Eye (tissue), 1 donor: ENCODE measurements at places on chromosomes 16 and 17.

GRCh38 chr16:17828012-17828411 is 357.3 kb upstream of the XYLT1 start:
- no peak for DNase-seq

- no peak for DNase-seq
Measured at GRCh38 chr16:89547860-89548259, 12.6 kb upstream of the RPL13 start.

- DNase-seq = no peak
Measured at GRCh38 chr16:70162041-70162451, 11.5 kb upstream of the CLEC18C start.

DNA sequence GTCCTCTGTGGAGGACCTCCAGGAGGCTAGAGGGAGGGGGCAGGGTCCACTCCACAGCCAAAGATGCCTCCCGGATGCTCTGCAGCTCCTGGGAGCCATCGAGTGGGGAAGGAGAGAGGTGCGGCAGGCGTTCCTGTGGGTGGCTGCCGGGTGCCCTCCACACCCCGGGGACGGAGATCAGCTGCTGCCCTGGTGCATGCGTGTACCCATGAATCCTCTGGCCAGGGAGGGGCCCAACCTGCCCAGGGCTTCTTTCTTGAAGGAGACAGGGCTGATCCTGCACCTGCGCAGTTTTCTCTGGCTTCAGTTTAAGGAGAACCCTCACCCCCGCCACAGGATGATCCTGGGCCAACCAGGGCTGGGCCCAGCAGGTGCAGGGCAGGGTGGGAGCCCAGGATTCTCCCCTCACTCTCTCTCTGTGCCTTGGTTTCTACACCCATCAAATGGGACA is 33.5 kb upstream of the DOC2B start:
- DNase-seq = no peak

- DNase-seq = no peak
Measured at GRCh38 chr17:38448208-38448771, 20.0 kb downstream of the ARHGAP23 start.

DNA sequence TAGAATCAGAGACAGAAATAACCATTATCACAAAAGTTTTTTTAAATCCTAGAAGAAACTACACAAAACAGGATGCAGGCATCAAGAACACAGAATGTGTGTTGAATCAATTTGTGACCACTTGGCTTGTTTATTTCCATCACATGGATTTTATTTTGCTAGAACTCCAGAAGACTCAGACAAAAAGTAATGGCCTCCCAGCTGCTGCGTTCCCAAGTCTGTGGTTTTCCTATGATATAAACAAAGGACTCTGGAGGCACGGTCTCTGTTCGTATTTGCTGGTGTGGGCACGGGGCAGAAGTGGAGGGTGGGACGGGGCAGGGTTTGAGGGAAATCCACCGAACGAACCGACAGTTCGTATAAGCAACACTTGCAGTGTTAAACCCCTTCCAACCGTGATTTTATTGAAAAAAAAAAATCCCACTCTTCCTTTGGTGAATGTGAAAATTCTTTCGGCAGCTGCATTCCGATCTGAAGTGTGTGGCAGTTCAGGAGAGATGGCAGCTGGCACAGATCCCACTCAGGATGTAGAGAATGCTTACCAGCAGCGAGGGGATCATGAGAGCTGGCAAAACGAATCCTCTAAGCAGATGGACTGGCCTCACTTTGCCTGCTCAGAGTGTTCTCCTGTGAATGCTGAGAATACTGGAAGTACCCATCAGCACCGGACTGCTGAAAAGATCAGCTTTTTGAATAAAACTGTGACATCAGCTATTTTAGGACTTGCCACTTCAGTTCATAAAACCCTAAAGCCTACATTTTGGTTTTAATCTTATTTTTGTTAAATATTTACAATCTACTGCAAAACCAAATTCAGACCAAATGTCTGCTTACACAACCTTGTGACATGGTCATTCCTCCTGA is 165.2 kb downstream of the VPS53 start:
- peak; percentile 60 for DNase-seq

GRCh38 chr16:15741207-15741871 is 91.3 kb downstream of the NDE1 start:
- no peak for DNase-seq

GRCh38 chr16:9176547-9177418 is 85.3 kb downstream of the HAPSTR1 start:
- peak; percentile 82 for DNase-seq

GRCh38 chr16:1745181-1745899 is 26.0 kb downstream of the NME3 start:
- DNase-seq = no peak

DNA sequence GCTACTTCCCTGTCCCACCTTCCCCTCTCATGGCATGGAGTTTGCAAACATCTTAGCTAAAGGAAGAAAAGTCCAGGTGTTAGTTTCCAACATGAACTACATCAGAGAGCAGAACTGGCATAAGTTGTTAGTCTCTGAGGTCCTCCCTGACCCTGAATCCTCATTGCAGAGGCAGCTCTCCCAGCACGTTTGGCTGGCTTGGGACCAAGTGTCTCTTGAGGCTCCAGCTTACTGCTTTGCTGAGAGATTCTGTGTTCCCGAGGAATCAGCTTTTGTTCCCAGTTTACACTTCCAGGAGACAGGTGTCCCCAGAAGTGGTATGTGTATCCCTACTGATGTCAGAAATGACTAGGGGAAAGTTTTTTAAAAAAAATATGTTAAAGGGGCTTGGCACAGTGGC is 14.7 kb downstream of the DNAH9 start:
- DNase-seq = no peak

GRCh38 chr17:864315-864714 is 82.2 kb downstream of the MRM3 start:
- DNase-seq = no peak

DNA sequence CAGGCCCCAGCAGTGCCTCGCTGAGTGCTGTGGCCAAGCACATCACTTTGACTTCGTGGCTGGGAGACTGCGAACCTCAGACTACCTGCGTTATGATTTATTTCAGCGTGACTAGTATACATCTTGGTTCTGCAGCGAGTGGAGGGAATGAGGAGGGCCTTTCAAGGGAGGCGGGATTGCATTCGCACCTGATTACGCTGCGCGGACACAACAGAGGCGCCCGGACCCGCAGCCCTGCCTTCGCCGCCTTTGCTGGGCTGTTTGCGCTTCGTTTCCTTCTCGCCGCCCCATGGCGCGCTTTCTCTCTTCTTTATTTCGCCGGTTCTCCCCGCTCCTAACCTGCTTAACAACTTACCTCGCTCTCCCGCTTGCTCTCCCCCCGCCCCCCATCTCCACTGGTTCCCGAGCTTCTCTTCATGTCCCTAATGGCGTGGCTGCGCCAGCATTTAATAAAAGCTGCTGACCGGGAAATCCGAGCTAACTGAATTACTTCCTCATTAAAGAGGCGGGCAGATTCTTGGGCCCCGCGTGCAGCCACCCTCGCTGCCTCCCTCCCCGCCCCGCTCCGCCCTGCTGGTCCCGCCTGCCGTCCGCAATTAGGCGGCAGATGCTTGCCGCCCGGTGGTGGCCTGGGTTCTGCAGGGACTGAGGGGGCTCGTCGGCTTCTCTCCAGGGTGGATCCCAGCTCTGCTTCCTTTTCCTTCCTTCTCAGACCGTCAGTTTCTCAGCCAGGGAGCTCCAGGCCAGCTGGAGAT is 257.6 kb upstream of the SDK2 start:
- DNase-seq = peak; percentile 89

DNA sequence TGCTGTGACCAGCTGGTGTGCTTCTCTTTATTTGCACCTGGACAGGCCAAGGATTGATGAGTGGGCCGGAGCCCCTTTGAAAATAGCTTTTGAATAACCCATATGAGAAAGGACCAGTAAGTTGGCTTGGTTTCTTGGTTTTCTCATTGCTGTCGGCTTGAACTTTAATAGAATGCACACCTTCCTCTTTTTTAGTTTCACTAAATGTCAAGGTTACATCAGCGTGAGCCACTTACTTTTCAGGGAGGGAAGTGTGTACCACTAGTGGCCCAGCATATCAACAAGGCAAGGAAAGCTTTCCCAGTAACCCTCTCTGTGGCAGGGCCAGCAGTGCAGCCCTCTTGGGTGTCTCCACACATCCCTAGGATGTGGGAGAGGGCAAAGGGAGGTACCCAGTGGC is 433.3 kb downstream of the CA10 start:
- no peak for DNase-seq

DNA sequence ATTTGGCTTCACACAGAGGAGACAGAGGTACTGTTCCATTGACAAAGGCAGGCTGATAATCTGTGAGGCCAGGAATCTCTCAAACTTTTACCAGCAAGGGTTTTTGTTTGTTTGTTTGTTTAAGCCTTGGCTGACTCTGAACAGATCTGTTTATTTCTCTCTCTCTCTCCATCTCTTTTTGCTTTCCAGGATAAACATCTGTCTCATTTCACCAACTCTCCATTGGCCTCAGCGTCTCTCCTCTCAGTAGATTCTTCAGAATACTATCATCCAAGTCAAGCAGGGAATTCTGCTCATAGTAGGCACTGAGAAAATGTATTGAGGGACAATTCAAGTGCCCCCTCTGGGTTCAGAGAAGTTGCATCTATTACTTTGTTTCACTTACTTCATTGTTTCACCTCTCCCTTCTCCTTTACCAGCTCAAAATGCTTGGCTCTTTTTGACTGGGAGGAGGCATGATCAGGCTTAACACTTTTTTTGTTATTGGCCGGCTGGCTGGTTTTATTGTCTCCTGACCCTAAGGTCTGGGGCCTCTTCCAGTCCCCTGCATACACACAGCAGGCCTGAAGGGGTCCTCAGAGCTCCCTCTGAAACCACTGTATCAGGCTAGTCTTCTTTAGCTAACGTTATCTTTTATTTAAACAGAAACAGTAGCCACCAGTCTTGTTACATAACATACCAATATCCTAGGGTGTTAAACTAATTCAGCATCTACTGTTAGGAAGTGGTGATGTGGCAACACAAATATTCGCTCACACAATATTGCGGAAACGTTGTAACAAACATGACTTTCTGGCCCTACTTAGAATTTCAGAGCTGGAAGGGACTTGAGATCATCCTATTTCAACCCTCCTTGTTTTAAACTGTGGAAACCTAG is 2.0 kb upstream of the YPEL2 start:
- peak; percentile 82 for DNase-seq

GRCh38 chr17:46722662-46723285 is 95.7 kb downstream of the WNT3 start:
- no peak for DNase-seq

GRCh38 chr16:10942352-10943063 is at the start of gene DEXI:
Gene DEXI (minus strand): TSS chr16:10942468. CDS start chr16:10942005, 463 bp downstream.
- DNase-seq = peak; percentile 96

GRCh38 chr16:12985516-12985915 is 84.1 kb downstream of the SHISA9 start:
- no peak for DNase-seq

GRCh38 chr17:63698886-63699637 is 863 bp downstream of the LIMD2 start:
- DNase-seq = peak; percentile 75

- no peak for DNase-seq
Measured at GRCh38 chr17:79836510-79836971, 2.7 kb downstream of the CBX4 start.

DNA sequence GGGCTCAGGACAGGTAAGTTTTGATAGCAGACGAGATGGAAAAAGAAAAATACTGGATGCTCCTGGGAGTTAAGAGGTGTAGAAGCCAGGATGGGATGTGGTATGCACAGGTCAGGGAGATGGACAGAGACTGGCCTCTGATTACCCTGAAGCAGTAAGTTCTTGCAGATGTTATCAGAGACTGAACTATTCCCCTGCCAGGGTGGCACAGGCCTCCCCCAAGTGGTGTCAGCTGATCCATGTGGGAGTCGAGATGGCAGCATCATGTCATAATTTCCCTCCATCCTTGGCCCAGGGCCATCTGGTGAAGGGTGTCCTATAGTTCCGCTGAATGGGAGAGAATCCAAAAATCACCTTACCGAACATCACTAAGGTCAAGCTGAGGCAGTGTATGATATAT is 14.1 kb upstream of the NKD1 start:
- no peak for DNase-seq

DNA sequence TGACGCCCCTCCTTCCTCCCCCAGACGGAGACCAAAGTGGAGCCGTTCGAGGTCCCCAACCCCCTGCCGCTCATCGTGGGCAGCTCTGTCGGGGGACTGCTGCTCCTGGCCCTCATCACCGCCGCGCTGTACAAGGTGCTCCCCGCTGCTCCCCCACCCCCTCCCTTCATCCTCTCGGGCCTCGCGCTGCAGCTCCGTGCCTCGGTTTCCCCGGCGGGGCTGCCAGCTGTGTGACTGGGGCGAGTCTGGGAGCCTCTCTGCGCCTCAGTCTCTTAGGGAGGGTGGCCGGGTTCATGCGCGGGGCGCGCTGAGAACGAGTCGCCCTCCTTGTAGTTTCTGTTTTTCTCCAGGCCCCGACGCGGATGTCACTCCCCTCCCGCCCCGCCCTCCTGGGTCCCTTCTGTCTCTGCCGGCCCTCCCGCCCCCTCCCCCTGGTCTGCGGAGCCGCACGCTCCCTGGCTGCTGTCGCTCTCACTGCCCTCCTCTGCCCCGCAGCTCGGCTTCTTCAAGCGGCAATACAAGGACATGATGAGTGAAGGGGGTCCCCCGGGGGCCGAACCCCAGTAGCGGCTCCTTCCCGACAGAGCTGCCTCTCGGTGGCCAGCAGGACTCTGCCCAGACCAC is 23.7 kb upstream of the ITGAX start:
- no peak for DNase-seq

- no peak for DNase-seq
Measured at GRCh38 chr17:57608369-57609124, 136.6 kb downstream of the CCDC182 start.

DNA sequence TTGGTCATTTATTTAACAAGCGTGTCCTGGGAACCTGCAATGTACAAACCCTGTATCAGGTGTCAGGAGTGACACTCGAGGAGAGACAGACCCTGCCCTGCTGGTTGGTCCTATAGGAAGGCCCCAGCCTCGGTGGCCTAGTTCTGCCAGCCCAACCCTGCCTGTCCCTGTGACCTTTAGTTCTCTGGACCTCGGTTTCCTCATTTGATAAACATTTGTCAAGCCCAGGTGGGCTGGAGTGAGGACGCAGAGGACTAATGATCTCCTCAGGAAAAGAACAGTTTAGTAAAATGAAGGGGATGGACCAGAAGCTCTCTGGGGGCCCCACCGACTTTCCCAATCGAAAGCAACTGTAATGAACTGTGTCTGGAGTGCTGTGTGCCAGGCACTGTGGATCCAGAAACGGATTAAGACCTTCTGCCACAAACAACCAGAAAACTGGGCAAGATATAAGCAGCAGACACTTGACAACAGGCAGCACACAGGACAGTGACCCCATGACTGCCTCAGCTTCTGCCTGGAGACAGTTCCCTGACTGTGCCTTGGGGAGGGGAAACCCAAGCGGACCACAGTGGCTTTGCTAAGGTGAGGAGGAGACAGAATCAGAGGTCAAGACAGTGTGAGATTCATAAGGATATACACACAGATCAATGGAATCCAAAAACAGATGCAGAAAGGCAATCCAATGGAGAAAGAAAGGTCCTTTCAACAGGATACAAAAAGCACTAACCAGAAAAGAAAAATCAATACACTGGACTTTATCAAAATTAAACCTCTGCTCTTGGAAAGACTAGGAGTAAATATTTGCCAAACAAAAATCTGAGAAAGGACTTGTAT is 8.8 kb downstream of the PRCD start:
- no peak for DNase-seq

GRCh38 chr16:58464916-58465731 is 34.8 kb upstream of the NDRG4 start:
- no peak for DNase-seq

- DNase-seq = peak; percentile 16
Measured at GRCh38 chr17:1709403-1709951, 700 bp downstream of the TLCD2 start.

- DNase-seq = no peak
Measured at GRCh38 chr16:57574646-57575467, 32.4 kb downstream of the ADGRG5 start.

- DNase-seq = no peak
Measured at GRCh38 chr16:52408191-52408845, 138.6 kb downstream of the TOX3 start.
